Panc1 (cell line): ENCODE measurements at places on chromosomes 5 and 9. TPM values are rescaled to one million over a fixed set of nuclear protein-coding genes. Genes with fewer than 3 reads are reported as not detected.

PIP5KL1 gene
- 7.8 TPM for total RNA-seq

DNA sequence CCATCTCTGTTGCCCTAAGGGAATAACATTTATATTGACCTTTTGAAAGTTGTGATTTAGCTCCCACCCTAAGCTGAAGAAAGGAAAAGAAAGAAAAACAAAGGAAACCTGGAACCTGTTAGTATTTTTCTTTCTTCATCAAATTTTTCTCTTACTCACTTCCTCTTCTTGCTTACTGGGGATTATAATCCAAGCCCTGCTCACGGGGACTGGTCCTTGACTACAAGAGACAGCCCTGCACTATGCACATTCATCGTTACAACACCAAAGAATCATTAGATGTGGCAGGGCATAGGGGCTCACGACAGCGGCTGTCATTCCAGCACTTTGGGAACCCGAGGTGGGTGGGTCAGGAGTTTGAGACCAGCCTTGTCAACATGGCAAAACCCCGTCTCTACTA is 37.8 kb upstream of the LPAR1 start:
- H3K36me3 ChIP-seq, result no peaks in the 10 kb centered on the region
- no peaks in the 10 kb centered on the region for H3K27me3 ChIP-seq
- no peak overlapping the region for H3K4me3 ChIP-seq
- H3K27ac ChIP-seq, result no peak overlapping the region

GRCh38 chr9:13548535-13548934 is 269.0 kb upstream of the MPDZ start:
- no peak overlapping the region for H3K27ac ChIP-seq
- DNase-seq, result no peak
- H3K4me1 ChIP-seq, result no peaks in the 10 kb centered on the region
- no peaks in the 10 kb centered on the region for H3K36me3 ChIP-seq

DNA sequence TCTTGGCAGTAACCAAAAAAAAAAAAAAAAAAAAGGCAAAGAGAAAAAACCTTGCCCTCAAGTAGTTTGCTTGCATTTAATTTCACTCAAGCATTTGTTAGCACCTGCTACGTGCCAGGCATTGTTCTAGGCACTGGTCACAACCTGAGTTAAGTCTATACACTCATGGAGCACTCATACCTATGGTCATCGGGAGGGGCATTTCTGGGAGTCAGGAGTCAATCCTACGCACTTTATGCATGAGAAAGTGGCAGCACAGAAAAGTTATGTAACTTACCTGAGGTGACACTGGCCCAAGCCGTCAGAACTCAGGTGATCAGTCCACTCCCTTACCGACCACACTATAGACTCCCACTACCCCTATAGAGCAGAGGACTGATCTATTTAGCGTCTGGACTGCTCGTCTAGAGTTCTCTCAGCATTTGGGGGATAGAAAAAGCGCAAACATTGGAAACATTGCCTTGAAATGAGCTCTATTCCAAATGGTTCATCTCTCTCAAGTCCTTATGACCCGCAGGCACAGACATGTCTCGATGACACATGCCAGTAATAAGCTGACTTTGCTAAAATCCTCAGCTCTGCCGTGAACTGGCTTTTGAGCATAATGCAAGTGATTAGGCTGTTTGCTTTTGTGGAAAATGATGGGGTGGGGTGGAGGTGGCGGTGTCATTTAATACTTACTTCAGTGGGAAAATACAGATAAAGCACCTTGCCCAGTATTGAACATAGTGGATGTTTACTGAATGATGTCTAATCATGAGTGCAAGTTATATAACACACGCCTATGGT is 160.2 kb downstream of the ARHGEF28 start:
- no peak overlapping the region for H3K4me3 ChIP-seq
- no peak for DNase-seq
- no peak overlapping the region for H3K27ac ChIP-seq
- H3K36me3 ChIP-seq, result no peaks in the 10 kb centered on the region; the same call in 1 of the 2 replicates
- no peaks in the 10 kb centered on the region for H3K27me3 ChIP-seq

GRCh38 chr5:90173299-90174030 is 236.1 kb downstream of the CETN3 start:
- H3K4me3 ChIP-seq, result no peak overlapping the region
- no peak overlapping the region for H3K27ac ChIP-seq
- H3K4me1 ChIP-seq, result no peaks in the 10 kb centered on the region
- DNase-seq, result no peak
- no peaks in the 10 kb centered on the region for H3K27me3 ChIP-seq
- H3K36me3 ChIP-seq, result no peaks in the 10 kb centered on the region

DNA sequence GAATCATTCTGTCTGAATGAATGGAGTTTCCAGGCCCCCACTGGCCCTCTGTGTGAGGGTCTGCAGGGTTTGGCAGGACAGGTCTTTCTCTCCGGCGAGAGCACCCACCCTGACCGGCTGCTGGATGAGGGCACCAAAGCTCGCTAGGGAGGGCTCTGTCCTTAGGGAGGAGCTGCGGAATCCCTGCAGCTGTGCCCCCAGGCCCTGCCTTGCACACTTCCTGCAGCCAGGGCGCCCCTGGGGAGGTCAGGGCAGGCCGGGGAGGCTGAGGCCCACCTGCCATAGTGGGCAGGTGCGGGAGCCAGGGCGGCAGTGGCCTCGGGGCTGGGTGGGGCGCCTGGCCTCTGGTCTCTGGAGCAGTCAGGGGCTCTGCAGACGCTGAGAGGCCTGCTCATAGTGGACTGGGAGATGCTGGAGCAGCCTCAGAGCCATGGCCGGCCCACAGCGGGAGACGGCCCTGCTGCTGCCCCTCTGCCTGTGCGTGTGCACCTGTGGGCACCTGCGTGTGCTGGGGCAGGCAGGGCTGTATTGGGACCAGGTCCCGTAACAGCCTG is 36.1 kb downstream of the EXOC3 start:
- no peak overlapping the region for H3K4me3 ChIP-seq
- no peak overlapping the region for H3K27ac ChIP-seq
- no peaks in the 10 kb centered on the region for H3K36me3 ChIP-seq
